ENCODE measurements at places on chromosomes 16 and 17.

DNA sequence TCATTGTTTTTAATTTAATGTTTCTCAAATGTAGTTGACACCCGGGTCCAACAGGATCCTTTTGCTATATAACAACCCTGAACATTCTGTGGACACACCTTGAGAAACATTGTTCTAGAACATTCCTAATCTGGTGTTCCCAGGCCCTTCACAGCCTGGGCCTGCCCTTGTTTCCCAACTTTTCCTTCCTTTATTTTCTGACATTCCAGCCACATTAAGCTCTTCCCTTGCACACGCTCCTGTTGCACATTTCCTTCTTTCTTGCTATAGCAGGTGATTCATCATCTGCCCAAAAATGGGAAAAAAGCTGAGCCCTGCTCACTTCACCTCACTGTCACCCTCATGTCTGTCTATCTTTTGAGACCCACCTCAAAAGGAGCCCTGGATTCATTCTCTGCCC is 67.9 kb upstream of the MARCHF10 start:
- DNase-seq: no peak

GRCh38 chr16:73304008-73304774 is 256.3 kb upstream of the ZFHX3 start:
- no peak for DNase-seq

DNA sequence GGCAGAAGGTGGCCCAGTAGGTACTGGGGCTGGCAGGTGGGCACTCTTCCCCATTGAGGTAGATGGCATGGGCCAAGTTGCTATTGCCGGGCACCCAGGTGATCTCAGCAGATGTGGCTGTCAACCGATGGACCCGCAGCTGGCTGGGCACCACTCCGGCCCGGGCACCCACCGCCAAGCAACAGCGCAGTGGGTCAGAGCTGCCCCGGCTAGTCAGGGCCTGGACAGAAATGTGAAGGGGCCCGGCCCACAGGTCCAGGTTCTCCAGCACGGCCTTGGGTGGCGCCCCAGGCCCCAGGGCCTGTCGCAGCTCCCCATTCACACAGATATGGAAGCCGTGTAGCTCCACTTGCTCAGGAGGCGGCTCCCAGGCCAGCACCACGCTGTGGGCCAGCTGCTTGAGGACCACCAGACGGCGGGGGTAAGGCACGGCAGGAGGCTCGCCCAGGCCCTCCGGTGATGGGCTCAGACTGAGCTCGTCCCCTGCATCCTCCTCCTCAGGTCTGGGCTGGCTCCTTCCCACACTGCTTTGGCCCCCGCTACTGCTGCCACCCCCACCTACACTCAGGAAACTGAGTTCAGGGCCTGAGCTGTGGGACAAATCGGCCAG is 16.5 kb downstream of the TSPOAP1 start:
- DNase-seq: no peak

DNA sequence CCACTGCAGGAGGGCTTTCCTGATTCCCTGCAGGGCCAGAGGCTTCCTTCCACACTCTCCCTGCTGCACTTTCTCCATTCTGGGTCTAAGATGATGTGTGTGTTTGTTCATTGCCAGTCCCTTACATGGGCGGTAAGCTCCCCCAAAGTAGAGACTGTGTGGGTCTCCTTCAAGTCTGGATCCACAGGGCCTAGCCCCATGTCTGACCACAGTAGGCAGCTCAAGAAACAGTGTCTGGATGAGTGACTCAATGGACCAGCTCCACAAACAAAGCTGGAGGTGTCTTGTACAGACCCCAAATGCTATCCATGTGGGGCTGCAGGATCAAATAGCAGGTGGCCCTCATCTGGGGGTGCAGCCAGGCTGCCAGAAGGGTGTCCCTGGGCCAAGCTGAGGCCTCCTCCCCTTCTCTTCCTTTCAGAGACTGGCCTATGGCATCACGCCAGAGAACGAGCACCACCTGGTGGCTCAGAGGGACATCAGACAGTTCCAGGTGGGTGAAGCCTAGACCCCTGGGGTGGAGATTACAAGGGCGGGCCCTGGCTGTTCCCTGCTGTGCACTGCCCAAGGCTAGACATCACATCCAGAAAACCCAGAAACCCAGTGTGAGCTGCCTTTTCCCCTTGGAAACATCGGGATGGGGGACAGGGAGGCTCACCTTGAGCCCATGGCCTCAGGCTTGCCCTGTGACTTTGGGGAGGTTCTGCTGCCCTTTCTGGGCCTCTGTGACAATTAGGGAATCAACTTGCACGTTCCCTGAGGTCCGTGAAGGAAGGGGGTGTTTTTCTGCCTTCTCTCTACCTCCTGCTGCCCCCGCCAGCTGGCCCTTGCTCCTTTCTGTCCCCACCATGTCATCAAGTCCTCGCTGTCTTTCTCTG is 45.9 kb downstream of the SLC6A2 start:
- peak; percentile 31 for DNase-seq

- DNase-seq: no peak
Observed at GRCh38 chr17:68346448-68346847, 55.2 kb downstream of the ARSG start.

GRCh38 chr17:43721537-43722268 is 36.9 kb downstream of the SOST start:
- no peak for DNase-seq

- DNase-seq: no peak
Observed at GRCh38 chr17:49703557-49704277, 4.0 kb downstream of the SLC35B1 start.

DNA sequence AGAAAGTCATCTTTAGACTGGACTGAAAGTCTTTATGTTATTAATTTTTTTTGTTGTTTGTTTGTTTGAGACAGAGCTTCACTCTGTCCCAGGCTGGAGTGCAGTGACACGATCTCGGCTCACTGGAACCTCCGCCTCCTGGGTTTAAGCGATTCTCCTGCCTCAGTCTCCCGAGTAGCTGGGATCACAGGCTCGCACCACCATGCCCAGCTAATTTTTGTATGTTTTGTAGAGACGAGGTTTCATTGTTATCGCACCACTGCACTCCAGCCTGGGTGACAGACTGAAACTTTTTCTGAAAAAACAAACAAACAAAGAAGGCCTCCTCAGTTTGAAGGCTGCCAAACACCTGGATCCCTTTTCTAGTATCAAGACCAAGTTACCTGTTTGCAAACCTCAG is 4.7 kb downstream of the BEAN1 start:
- no peak for DNase-seq

DNA sequence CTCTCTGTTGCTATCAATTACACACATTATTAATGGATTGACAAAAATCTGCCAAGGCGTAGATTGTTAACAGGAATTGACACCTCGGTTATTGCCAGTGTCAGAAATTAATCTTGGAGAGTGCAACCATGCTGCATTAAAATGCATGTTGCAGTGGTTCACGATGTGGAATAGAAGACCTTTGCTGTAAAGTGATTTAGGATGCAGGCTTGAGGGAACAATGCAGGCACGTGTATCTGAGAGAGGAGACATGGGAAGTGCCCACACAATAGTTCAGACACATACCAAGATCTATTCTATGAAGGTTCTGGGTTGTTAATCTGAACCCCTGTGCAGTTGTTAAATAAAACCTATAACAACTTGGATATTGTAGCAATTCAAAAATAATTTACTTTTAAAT is 1032.8 kb upstream of the CDH8 start:
- DNase-seq: no peak

GRCh38 chr17:77735566-77736198 is 222.8 kb upstream of the TNRC6C start:
- DNase-seq: no peak

GRCh38 chr17:80227156-80227555 is 6.9 kb downstream of the SLC26A11 start:
- DNase-seq: no peak

- DNase-seq: no peak
Observed at GRCh38 chr17:71824671-71825070, 296.1 kb upstream of the SOX9 start.

GRCh38 chr16:2963074-2963722 is 877 bp upstream of the KREMEN2 start:
- DNase-seq: no peak

- DNase-seq: no peak
Observed at GRCh38 chr16:48001324-48001895, 154.4 kb downstream of the ABCC12 start.

GRCh38 chr17:17812211-17813054 is 24.4 kb downstream of the SREBF1 start:
- no peak for DNase-seq

DNA sequence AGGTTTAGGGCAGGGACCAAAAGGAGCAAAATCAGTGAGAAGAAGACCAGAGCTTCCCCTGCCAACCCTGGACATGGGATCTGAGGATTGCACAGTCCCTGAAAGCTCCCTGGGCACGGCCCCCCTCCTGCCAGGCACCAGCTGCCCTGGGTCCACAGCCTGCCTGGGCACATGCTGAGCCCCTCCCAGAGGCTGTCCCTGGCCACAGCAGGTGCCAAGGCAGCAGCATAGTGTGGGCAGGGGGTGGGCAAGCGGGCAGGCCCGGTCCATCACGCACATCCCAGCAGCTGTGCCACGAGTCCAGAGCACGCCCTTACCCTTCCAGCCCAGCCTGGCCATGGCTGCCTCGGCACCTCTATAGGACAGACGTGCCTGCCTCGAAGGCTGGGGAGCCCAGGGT is 12.7 kb downstream of the SCN4A start:
- no peak for DNase-seq

DNA sequence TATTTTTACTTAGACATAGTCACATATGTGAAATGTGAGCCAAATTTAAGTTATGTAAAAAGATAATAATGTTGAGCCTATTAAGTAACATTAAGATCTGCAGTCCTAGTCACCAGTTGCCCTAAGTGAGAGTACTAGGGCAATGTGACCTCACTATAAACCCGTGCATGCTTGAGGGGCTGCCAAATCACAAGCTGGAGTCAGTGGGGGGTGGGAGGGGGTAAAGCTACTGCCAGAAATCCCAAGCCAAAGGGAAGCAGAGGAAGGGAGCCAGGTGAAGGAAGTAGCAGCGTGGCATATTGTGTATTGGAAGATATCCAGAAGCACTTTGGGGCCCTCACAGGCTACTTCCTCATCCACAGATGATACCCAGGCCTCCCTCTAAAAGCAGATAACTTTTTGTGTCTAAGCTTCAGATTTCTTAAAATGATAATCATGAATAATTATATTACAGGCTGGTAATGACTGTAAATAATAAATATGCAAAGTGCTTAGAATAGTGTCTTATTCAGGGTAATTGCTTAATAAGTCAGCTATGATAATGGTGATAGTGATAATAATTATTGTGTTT is 134.1 kb downstream of the CA10 start:
- DNase-seq: no peak

DNA sequence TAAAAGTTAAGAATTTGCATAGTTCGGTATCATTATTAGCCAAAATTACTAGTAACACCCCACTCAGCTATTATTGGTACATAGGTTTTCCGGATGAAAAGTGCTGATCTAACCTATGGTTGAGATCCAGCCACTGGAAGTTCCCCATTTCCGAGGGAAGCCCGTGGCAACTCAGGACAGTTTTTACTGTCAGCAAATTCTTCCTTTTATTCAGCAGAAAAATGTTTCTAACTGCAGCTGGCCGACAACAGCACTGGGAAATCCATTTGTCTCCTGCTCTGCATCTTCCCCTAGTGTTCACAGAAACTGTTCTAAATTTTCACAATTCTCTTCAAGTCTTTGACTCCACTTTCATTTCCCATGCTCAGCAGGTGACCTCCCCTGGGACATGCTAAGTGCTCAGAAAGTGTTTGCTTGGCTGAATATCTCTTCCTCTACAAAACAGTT is 15.5 kb upstream of the MMD start:
- no peak for DNase-seq

- no peak for DNase-seq
Observed at GRCh38 chr16:89145406-89146161, 26.0 kb upstream of the CDH15 start.
